ENCODE measurements at places on chromosomes 7 and 10. TPM values are rescaled to one million over a fixed set of nuclear protein-coding genes. Genes with fewer than 3 reads are reported as not detected.

DNA sequence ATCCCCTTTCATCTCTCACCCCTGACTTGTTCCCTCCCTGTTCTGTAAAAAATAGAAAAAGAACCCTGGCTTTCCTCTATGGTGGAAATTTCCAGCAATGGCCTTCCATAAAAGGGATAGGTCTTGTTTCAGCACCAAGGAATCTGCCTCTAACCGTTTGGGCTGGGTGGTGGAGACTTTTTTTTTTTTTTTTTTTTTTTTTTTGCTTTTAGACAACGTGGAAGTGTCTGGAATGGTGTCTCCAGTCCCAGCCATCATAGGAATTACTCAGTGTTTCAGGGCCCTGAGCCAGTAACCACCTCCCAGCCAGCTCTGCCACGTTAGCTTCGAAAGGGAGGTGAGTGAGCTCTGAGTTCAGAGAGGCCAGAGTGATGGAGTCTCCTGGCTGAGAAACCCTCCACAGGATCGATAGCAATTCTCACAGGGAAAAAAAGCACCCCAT, 97.3 kb upstream of the COL1A2 start:
- peak; percentile 77 for DNase-seq

DNA sequence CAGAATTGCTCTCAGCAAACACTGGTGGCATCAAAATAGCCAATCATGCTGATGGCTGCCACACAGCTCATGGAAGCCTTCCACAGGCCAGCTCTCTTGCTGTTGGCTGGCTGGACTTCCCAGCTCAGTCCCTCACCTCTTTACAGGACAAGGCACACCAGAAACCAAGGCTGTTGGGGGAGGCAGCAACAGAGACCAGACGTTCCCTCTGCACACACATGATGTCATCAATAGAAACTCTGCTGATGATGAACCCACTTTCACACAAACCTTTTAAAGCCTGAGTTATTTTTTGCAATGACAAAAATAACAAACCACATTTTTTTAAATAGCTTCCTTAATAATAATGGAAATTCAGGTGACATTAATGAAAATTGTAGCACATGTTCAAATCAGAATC, 300.9 kb upstream of the C7orf33 start:
- DNase-seq, result no peak

- no peak for DNase-seq
These were observed 17.1 kb downstream of the PDSS1 start for GRCh38 chr10:26714415-26715136.

DNA sequence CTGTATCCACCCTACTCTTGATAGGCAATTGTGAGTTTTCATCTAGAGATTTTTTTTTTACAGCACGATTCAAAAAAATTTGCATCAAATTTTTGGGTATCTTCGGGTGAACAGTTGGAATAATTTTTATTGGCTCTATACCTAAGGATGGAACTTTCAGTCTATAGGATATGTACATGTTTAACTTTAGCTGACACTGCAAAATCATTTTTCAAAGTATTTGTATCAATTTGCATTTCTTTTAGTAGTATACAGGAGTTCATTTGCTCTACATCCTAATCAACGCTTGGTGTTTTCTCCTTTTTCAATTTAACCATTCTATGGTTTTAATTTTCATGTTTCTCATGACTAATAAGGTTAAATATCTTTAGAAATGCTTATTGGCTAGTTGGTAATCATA, 11.7 kb downstream of the MGAM2 start:
- no peak for DNase-seq

GRCh38 chr7:69213878-69214277, 384.4 kb upstream of the AUTS2 start:
- no peak for DNase-seq

DNA sequence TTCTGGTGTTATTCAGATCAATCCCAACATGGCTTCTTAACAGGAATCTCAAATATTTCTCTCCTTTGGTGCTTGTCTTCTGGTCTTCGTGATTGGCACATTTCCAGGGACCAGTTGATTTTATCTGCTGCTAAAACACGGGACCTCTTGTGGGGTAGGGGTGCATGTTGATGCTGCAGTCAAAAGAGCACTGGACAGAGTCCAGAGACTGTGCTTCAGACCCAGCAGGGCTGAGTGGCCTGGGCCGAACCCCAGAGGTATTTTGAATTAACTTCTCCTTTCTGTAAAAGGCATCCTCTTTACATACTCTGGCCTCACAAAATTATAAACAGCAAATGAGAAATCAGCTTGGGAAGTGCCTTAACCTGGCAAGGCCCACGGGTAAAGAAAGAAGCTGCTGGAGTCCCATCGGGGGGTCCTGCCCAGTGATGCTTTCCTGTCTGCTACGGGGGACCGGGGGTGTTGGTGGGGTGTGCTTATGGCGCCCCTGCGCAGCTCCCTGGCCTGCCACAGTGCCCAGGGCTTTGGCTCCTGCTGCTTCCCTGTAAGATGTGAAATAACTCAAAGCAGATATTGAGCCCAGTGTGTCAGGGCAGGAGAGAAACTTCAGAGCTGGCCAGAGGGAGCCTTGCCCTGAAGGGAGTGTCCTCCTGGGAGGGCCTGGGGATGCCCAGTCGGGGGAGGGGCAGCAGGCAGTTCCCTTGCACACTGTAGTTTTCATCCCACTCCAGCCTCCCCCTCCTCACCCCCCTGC, 230.5 kb downstream of the TCF7L2 start:
- DNase-seq, result no peak

Gene EGFR
- total RNA-seq, result 23.6 TPM
